ENCODE measurements at places on chromosomes 12 and 14.

- no peak for DNase-seq
Observed at GRCh38 chr12:29534935-29535334, 37.4 kb upstream of the OVCH1 start.

DNA sequence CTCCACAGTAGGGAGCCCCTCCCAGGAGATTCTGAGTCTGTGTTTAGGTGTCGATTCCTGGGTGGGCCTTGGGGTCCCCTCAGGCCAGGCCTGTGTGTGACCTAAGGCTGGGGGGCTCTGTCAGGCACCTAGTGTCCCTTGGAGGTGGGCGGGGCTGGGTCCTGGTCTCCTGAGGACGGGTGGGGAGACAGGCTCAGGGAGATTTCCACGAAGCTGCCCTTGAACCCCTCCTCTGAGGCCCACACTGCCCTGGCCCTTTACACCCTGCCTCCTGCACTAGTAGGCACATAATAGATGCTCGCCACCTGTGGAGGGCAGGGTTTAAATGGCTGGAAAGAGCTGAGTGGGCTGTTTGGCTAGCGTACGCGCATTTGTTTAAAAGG lies 32.9 kb downstream of the MEG3 start:
- DNase-seq: no peak

GRCh38 chr12:4943938-4944284 lies 34.2 kb downstream of the KCNA1 start:
- no peak for DNase-seq

DNA sequence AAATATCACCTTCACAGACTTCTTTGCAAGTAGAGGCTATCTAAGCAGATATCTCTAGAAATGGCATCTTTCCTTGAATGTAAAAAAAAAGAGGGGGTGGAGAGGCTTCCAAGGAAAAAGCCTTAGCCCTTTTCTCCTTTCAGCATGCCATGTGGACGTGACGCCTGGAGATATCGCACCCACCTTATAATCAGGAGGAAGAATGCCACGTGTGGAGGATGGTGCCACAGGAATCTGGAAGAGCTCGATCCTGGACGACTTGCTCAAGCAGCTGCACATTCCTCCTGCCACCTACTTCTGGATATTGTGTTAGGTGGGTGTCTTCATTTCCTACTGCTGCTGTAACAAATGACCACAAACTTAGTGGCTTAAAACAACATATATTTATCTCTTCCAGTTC lies 203.6 kb downstream of the NUAK1 start:
- DNase-seq: no peak

DNA sequence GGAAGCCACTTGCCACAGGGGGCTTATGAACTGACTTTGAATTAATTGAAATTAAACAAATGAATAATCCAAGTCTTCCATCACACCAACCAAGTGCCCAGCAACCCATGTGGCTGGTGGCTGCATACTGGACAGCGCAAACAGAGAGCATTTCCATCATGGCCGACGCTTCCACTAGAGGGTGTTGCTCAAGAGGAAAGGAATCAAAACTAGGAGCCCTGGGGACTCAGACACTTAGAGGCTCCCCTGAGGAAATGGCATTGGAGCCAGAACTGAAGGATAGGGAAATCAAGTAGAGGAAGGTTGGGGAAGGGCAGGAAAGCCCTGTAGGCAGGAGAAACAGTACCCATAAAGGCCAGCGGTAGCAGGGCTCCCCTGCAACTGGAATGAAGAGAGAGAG lies 50.6 kb upstream of the NUAK1 start:
- no peak for DNase-seq

GRCh38 chr12:16012117-16012516 lies 101.0 kb downstream of the DERA start:
- no peak for DNase-seq

DNA sequence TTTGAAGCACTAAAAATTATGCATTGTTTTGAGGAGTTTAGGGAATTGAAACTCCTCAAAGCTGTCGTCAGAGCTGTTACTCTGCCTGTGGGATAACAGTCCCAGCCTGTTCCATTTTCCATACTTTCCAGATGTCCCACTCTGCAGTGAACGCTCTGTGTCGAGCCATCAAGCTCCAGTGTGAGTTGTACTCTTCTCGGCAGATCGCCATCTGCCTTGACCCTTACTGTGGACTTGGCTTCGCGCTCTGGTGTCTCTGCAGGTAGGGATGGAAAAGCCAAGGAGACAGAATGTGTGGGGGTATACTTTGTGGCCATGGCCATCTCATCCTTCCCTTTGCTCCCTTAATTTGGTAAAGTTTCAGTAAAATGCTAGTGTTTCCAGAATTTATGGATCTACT lies 35.5 kb upstream of the ATF1 start:
- DNase-seq: no peak

DNA sequence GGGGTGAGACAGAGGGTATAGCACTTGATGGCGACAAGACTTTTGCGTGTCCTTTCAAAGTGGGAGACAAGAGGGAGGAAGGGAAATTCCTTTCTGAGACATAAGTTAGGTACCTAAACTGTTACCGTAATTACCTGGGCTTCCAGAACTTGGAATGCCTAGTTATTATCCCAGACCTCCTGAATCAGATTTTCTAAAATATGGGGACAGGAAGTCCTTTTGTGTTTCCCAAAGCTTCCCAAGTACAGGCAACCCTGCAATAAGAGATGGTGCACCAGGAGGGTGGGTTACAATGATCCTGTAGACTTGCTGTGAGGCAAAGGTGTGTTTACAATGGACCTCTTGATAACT lies 83.9 kb downstream of the CMKLR1 start:
- DNase-seq: no peak

- DNase-seq: no peak
Observed at GRCh38 chr12:730550-730949, 21.8 kb upstream of the WNK1 start.
